ENCODE measurements at places on chromosomes 3 and 15.

DNA sequence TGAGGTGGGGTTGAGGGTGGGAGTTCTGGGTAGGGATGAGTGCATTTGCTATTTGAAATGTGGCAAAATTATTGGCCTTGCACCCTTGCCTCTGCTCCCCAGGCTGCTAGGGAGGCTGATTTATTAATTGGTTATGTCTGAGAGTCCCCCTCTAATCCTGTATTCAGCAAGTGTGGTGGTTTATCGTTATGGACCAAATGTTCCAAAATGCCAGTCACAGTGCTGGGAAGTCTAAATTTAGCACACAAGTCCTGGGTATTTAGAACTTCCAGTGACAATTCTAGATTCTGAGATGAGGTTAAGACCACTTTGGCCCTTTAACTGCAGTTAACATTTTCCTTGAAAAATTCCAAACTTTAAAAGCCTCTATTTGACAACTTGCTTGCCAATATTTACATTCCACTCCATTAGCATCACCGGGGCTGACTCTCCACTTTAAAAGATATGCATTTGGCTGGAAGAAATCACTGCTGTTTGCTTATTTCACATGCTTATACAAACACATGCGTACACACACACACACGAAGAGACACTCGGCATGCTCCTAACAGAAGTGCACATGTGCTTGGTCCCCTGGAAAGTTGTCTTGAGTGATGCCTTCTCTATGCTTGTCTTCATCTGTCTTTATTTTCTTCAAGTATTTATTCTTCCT is 247.7 kb downstream of the IL20RB start:
- DNase-seq, result no peak

DNA sequence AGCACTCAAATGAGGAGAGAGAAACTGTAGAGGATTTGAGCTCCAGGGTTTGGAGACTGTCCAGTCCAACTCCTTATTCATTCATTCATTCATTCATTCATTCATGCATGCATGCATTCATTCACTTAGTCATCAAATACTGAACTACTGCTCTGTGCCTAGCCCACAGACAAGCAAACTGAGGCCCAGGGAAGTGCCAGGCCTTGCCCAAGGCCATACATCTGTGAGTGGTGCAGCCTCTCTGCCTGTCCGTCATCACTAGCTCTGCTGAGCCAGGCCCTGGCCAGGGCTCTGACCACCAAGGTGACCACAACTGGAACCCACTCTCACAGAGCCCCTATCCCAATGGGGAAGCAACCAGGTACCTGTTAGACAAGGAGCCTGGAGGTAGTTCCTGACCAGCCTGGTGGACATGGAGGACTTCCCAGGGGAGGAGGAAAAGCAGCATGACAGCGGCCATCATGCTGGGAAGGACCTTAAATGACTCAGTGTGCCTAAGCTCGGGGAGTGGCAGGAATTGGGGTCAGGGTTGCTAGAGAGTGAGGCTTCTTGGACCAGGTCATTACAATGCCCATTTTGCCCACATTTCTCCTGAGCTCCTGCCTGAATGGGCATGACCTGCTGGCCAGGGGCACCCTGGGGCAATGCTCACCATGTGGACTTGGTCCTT is 27.5 kb upstream of the RPL29 start:
- no peak for DNase-seq

GRCh38 chr15:28934645-28935044 is 48.9 kb downstream of the APBA2 start:
- no peak for DNase-seq

- DNase-seq, result no peak
These were observed 270.0 kb downstream of the TBL1XR1 start for GRCh38 chr3:176927280-176927679.

GRCh38 chr3:145807990-145808389 is 353.0 kb downstream of the PLOD2 start:
- no peak for DNase-seq

- DNase-seq, result no peak
These were observed 74.0 kb upstream of the PLCL2 start for GRCh38 chr3:16810593-16811367.

GRCh38 chr3:194348354-194348753 is 2.8 kb downstream of the CPN2 start:
- no peak for DNase-seq

- DNase-seq, result no peak
These were observed 405.6 kb downstream of the MAGI1 start for GRCh38 chr3:65633018-65633638.

DNA sequence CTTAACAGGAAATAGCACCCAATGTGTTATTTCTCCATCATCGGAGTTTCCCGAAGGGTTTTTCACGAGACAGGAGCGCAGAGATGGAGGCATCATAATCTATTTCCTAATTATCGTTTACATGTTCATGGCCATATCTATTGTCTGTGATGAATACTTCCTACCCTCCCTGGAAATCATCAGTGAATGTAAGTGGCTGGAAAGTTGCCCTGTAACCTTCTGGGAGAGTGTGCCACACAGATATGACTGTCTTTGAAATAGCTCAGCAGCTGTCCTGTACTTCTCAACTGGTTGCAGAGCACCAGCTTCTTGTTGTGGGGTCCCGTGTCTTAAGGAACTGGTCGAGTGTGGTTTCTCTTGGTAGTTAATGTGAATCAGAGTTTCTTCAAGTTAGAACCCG is 1.1 kb downstream of the SLC24A5 start:
- no peak for DNase-seq

DNA sequence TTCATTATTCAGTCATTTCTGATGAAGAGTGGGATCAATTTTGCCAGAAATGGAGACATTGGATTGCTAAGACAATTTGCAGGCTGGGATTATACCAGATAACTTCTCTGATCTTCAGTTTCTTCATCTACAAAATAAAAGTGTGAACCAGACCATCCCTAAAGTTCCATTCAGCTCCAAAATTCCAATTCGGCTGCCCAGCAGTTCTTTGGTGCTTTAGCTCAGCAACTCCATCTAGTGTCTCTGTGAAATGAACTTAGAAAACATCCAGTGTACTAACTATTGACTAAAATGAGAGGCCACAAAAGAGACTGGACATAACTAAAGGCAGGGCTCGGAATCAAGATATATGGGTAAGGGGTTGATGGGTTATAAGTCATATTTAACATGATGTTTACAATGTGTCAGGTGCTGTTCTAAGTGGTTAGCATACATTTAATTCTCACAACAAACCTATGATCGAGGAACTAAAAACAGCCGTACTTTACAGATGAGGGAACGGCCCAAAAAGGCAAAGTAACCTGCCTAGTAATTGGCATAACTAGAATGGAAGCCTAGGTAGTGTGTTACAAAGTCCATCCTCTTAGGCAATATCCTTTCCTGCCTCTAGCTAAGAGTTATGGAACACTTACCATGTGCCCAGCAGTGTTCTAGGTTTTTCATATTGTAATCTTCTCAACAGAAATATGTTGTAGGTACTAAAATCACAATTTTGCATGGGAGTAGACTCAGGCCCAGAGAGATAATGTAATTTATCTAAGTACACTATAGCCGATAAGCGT is 17.0 kb downstream of the THAP10 start:
- no peak for DNase-seq

DNA sequence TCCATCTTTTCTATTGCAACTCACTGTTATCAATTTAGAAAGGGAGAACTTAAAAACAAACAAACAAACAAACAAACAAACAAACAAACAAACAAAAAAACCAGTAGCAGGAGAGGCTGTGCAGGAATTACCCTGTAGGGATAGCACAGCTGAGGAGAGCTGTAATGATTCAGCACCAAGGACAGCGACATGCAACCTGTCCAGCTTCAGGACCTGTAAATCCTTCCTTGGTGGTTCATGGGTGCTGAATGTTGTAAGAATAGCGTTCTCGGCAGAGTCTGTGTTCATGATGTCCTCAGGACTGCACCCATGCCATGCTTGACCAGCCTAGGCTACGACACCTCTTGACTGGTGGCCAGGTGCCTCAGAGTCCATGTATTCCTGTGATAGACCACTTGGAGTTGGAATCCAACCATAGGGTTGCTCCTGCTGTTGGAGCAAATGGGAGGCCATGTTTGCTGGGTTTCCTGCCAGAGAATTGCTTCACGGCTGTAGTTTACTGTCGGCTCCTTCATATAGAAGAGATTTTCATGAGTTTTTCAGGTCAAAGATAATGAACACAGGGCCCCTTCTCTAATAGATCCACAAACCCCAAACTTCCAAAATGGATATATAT is 65.9 kb downstream of the CACNA2D3 start:
- DNase-seq, result peak; percentile 4

All from AG09319 (cell line).